Fibroblast of villous mesenchyme (primary cell): ENCODE measurements at places on chromosomes 4 and X.
A peak's percentile ranks its signal among the peaks of the same experiment; 100 is the strongest.

GRCh38 chrX:21728276-21728968 lies 29.5 kb downstream of the SMPX start:
- DNase-seq, result no peak

- DNase-seq, result peak; percentile 4
Measured at GRCh38 chr4:146308951-146309350, 94.6 kb downstream of the REELD1 start.

- DNase-seq, result no peak
Measured at GRCh38 chr4:121863799-121864198, 6.5 kb downstream of the BBS7 start.

DNA sequence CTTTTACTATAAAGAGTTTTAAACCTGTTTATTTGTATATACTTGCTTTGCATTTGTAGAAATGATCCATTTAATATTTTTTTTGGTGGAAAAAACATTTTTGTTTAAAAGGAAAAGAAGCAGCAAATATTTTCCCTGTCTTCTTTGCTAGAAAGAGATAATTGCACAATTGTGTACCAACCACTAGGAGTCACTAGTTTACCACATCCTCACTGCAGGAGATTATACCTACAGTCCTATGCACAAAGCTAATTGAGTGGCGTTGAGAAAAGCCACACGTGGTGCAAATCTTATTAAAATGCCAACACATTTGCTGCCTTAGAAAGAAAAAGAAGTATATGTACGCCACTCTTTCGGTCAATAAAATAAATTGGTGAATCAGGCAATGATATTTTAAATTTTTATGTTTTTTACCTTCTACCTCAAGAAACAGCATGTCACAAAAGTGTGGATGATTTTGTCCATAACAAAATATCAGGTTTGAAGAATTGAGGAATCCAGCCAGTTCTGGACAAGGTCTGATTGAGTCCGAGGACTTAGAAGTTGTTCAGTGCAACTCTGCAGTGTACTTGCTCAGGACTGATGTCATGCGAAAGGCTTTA lies 102.9 kb downstream of the GRXCR1 start:
- peak; percentile 31 for DNase-seq

GRCh38 chr4:83019794-83020494 lies 9.3 kb upstream of the LIN54 start:
- no peak for DNase-seq

- DNase-seq, result no peak
Measured at GRCh38 chr4:99207069-99207743, 11.8 kb downstream of the ADH6 start.

GRCh38 chr4:5921101-5921980 lies 28.5 kb upstream of the CRMP1 start:
- no peak for DNase-seq

DNA sequence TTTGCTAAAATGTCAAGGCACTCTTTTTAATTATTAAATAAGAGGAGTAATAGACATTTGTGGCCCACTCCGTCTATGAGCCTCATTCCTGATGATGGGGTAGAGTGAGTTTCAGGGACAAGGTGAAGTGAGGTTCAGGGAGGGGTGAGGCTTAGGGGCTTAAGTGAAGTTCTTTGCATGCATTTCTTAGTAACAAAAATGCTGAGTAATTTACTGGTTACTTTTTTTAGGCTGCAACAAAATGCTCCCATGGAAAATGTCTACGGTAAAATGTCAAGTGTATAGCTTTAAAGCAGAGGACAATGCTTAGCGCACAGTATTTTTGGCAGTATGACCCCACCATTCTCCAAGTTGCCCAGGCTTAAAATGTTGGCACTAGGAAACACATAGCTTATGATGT lies 2.0 kb upstream of the USO1 start:
- no peak for DNase-seq

DNA sequence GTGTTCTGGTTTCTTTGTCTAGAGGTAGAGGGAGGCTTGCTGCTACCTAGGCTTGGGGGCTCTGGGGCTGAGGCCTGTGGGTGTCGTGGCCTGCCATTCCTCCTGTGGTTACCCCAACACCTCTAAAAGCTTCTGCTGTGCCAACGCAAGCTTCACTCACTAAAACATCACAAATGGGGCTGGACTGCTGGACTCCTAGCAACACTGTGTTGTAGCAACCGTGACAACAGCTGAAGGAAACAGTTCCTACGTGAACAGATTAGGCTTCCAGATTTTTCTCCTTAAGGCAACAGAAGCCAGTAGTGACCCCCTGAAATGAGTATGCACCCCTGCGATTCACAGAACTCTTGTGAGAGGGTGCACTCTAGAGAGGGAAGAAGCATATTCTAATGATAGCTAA lies 138.3 kb upstream of the TEX13D start:
- DNase-seq, result no peak

GRCh38 chr4:88080626-88081025 lies 73.2 kb downstream of the PKD2 start:
- no peak for DNase-seq

DNA sequence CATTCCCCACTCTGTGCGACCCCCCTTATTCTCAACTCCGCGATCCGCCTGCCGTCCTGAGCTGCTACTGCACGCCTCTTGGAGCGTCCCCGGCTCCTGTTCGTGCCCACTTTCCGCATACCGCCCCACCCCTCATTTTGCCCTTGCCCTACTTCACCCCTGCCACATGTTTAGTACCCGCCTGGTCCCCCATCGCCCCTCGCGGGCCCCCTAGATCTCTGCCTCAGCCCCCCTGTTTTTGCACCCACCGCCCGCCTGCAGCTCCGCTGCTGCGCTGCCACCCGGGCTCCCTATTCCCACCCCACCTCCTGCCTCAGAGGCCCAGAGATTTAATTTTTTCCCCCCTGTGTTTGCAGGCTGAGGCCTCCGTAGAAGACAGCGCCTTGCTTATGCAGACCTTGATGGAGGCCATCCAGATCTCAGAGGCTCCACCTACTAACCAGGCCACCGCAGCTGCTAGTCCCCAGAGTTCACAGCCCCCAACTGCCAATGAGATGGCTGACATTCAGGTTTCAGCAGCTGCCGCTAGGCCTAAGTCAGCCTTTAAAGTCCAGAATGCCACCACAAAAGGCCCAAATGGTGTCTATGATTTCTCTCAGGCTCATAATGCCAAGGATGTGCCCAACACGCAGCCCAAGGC lies 1.4 kb downstream of the MAGED1 start:
- peak; percentile 28 for DNase-seq

GRCh38 chrX:47227334-47227583 lies 5.5 kb upstream of the USP11 start:
- DNase-seq, result no peak

DNA sequence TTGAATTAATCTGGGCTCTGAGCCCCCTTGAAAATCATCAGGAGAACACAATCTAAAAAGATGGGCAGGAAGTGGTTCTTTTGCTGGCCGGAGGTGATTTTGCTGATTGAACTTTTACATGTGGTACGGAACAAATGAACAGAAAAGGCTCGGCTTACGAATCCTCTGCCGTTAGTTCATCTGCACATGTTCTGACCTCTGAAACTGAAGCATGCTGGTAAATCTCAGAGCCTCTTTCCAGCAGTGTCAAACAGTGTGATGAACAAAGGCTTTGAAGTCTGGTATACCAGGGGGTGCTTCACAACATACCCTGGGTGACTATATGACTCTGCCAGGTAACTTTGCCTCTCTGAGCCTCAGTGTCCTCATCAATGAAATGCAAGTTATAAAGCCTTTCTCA lies 194.2 kb upstream of the C1QTNF7 start:
- DNase-seq, result no peak

DNA sequence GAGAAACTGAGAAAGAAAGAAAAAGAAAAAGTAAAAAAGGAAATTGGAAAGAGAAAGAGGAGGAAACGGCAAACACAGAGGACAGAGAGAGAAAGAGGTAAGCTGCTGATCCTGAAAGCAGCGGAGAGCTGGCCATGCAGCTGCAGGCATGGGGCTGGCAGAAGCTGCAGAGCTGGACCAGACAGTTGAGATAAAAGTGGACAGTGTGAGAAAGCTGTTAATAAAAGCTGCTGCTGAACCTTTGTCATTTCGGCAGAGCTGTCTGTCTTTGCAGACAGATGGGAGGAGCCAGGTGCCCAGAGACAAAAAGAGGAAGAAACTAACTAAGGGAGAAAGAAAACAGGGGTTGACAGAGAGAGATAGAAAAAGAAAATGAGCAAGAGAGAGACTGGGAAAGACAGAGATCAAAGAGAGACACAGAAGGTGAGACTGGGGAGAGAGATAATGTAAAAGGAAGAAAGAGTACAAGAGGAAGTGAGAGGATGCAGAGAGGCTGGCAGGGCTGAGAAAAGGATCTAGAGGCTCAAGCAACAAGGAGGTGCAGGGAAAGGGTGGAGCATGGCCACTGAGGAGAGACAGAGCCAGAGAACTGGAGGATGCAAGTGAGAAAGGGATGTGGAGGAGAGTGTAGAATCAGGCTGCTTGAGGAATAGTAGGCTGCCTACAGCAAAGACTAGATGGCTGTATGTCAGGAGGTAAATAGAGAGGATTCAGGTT lies 376.8 kb upstream of the FGF16 start:
- no peak for DNase-seq

DNA sequence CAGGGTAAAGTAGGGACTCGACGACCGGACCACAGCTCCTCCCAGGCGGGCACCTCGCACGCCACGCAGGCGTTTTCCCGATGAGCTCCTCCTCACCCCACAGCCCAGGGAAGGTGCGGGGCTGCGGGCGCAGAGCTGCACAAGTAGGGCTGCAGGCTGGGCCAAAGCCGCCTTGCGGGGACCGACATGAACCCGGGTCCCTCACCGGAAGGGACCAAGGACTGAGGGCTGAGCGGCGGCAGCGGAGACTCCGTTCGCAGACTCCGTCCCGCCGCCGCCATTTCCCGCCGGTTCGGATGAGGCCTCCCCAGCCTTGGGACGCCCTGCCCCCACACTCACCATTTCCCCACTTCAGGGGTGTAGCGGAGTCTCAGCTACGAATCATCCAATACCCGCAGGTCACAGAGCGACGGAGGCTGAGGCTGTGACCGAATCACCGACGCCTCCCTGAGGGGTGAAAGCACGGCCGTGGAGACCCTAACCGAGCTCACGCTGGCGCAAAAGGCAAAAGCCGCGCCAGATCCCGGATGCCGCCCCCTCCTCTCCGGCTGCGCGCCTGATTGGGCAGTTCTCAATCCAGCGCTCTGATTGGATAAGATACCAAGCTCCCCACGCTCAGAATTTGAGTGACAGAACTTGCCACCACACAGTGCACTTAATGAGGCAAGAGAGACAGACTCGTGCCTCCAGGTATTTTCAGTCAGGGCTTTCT lies at the start of gene ZNF732:
Gene ZNF732 (minus strand): TSS at position 506 of the 712 bp plus-strand sequence. CDS start 164 bp downstream, at position 342.
- DNase-seq, result peak; percentile 86

GRCh38 chr4:29259556-29259955 lies 1460.6 kb upstream of the PCDH7 start:
- no peak for DNase-seq

DNA sequence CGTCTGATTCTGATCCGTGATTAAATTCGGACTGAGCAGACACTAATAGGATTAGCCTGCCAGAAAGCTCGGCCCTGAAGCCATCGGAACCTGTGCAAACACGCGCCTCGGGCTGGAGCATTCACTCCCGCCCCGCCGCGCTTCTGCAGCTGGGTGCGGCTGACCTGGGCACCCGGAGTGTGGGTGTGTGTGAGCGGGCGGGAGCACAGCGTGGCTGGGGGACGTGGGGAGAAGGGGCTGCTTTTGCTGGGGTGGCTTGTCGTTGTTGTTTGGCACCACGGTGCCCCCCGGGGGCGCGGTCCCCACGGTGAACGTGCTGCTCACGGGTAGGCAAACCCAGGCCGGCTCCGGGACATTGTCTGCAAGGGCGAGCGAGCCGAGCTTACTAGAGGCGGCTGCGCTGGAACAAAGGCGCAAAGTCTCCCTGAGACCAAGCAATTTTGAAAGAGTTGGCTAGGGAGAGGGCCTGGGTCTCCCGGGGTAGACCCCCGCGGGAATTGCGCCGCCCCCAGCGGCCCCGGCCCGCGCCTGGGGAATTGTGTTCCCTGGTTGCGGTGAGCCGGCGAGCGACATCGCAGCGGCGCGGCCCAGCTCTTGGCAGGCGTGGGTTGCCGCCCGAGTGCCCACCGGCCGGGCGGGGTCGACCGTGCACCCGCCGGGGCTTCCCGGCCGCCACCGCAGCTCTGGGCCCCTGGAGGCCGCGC lies 1.4 kb downstream of the MAMLD1 start:
- no peak for DNase-seq

DNA sequence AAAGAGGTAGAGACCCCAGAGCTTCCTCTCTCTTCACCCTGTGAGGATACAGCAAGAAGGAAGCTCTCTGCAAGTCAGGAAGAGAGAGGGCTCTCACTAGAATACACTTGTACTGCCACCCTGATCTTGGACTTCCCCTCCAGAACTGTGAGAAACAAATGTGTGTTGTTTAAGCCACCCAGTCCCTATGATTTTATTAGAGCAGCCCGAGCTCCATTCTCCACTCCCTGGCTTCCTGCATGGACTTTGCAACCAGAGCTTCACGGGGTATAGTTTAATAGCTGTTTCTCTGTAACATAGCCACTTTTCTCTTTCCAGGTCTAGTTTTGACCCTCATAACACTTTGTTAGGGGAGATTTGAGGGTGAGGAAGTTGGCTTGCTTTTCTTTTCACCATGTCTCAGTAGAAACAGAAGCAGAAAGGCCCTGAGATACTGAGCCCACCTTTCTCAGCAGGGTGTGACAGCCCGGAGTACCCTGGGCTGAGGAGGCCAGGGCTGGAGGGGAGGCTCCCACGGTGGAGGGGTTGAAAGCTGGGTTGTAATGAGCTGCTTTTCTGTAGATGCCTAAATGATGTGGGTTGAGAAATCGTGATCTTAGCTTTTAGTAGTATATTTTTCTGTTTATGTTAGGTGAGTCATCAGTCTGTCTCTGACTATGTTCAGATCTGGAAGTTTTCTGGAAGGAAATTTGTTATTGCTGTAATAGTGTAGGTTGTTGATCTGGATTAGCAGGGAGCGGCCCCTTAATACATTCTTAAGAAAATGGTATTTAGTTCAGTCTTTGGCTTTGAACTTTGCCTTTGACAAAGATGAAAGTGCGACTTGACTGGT lies 118.6 kb downstream of the PTTG2 start:
- DNase-seq, result peak; percentile 97

DNA sequence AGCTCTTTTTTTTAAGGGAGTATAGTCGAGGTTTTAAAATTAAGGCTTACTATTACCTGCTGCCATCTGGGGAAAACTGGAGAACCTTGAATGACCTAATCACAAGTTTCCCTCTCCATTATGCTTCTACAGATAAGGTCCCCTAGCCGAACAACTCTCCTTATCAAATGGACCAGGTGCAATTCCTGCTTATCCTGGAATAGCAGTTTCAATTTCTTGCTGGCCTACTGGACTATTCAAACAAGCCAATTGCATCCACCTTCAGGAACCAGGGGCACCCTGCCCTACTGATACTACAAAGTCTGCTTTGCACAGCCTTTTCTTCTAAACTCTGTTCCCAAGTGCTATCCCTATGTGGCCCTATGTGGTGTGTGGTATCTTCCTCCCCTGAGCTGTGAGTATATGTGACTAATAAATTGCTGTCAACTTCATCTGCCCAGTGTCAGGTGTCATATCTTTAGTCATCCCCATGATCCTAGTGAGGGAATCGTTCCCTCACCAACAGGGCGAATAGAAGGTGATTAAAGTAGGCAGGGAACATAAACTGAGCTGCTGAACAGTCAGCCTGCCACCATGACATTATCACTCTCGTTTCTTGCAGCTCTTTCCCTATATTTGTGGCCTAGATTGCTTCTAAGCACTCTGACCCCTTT lies 128.5 kb downstream of the ATG4A start:
- DNase-seq, result no peak

GRCh38 chr4:98682719-98683118 lies 24.3 kb upstream of the TSPAN5 start:
- DNase-seq, result peak; percentile 86

- DNase-seq, result no peak
Measured at GRCh38 chr4:3786196-3786869, 20.1 kb downstream of the ADRA2C start.
